ENCODE measurements at places on chromosomes 11 and 22.
A peak's percentile ranks its signal among the peaks of the same experiment; 100 is the strongest.

DNA sequence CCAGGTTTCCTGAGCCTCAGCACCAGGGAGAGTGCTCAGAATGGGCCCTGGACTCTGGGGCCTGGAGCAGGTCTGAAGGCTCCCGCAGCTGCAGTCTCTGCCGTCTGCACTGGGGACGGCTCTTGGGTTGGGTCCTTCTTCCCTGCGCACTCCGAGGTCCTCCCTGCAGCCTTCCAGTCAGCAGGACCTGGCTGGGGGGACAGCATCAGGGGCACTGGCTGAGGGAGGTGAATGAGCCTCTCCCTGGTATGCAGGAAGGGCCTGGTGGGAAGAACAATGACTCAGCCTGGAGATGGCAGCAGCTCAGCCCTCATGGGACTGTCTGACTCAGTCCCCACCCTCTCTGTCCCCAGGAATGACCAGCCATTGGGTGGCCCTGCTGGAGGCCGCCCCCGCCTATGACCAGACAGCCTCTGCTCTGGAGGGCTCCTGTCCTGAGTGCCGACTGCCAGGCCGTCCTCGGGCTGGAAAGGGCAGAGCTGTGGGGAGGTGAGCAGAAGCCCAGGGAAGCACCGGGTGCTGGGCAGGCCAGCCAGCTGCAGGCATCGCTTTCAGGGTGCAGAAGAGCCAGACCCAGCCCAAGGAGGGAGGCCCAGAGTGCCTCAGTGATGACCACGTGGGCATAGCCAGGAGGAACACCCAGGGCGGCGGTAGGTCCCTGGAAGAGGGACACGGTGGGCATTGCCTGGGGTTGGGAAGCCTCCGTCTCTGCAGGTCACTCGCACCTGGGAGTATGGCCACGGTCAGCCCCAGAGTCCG lies 455.0 kb downstream of the BRD1 start:
- peak; percentile 82 for DNase-seq

DNA sequence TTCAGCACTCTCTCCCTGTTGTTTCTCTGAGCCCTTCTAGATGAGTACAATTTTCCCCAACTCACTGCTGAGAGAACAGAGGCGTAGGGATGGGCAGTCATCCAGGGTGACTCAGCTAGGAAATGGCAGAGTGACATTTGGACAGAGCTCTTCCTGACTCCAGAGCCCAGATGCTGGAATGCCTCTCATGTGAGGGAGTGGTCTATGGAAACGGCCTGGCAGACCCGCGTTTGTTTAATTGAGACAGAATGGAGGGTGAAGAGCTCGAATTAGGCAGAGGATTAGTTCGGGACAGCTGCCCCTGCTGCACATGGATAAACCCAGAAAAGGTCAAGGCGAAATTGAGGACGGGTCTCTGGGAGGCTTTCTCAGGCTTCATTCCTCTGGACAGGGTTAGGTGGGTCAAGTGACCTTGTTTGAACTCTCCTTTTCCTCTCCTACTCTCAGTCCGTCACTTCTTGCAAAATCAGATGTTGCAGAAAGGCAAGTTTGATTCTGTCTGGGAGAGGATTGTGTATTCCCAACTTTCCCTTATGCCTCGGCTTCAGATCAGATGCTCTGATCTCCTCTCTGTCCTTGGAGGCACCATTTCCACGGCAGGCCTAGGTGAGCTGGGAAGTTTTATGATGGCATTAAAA lies 7.6 kb upstream of the LMO2 start:
- DNase-seq: peak; percentile 80

DNA sequence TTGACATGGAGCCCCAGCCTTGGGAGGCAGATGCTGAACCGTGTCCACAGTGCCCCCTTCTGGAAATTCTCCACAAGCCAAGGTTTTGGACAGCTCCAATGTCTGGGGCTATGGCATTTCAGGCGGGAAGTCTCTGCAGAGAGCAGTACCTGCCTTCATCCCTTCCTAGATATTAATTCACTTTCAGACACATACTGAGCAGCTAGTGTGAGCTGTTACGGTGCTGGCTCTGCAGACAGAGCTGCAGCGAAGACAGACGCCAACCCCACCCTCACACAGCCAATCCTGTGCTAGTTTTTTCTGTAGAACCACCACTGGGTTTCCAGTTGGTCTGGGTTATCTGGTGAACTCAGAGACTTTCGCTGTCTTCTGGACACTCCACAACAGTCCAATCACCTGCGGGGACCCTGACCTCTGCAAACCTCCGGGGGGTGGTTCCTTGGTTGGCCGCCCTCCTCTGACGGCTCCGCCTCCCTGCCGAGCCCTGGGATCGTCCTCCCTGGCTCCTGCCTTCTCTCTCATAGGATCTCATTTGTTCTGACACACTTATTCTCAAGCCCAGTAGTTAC lies 9.1 kb downstream of the LMF2 start:
- peak; percentile 68 for DNase-seq

- DNase-seq: no peak
Measured at GRCh38 chr11:62450543-62451240, 31.9 kb downstream of the SCGB1A1 start.

GRCh38 chr11:120512739-120513435 lies 1.3 kb downstream of the GRIK4 start:
- DNase-seq: no peak

- DNase-seq: no peak
Measured at GRCh38 chr11:82680252-82680651, 53.4 kb downstream of the FAM181B start.

- DNase-seq: peak; percentile 59
Measured at GRCh38 chr11:117818041-117818873, 6.3 kb downstream of the FXYD2 start.

DNA sequence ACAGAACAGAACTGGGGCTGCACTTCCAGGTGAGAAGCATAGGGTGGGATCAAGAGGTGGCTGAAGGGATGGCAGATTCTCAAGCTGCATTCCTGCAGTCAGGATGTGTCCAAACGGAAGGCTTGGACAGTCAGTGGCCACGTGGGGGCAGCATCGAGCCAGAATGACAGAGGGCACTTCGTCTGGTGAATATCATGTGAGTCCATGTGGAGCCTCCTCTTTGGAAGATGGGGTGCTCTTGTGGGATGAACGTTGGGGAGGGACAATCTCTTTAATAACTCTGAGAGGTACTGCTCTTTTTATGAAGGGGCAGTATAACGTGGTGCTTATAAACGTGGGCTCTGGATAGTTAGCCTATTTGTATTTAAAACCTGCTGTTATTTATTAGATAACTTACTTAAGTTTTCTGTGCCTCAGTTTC lies 154.9 kb upstream of the NAV2 start:
- DNase-seq: peak; percentile 65
